ENCODE measurements at places on chromosomes 5 and 9. TPM values are rescaled to one million over a fixed set of nuclear protein-coding genes. Genes with fewer than 3 reads are reported as not detected.

Gene FBXW11
- 113 TPM for total RNA-seq

Gene SHC3
- total RNA-seq = 7.7 TPM

Gene GRM6
- not detected for total RNA-seq

Gene SAXO1
- total RNA-seq = 0.17 TPM

Gene PPIC
- total RNA-seq = 70.1 TPM

Gene IL3
- total RNA-seq = not detected

Gene RGMB
- total RNA-seq = 38.3 TPM

Gene HTR4
- not detected for total RNA-seq

Gene UNC5A
- total RNA-seq = not detected

Gene TENT4A
- 9.5 TPM for total RNA-seq

Gene C9orf50
- total RNA-seq = 0.17 TPM

Gene MCC
- 41.3 TPM for total RNA-seq

DNA sequence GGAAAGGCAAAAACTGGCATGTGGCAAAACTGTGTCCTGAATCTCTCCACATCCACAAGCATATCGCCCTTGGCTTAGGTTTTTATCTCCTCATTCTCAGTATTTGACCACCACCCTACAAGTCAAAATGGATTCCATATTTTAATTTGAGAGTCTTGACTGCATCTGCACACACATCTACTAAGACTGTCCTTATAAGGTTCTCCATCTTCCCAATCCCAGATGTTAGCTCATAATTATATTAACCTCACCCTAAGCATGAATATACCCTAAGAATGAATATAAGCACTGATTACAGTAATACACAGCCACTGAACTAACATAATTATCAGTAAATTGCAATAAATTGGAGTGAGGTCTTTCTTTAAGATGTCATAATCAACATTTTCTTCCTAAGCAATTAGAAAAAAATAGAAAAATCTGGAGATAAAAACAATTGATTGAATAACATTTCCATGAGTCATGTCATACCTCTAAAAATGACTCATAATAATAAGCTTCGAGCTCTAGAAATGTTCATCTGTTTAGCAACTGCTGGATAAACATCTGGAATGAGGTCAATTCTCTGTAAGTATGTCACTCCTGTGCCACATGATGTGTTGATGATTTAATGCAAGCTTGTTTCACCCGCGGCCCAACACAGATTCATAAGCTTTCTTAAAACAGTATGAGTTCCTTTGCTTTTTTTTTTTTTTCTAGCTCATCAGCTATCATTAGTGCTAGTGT is 39.9 kb upstream of the PAM start:
- peak; percentile 85 for DNase-seq

GRCh38 chr5:64680289-64680688 is 10.0 kb upstream of the SHISAL2B start:
- no peak for DNase-seq

DNA sequence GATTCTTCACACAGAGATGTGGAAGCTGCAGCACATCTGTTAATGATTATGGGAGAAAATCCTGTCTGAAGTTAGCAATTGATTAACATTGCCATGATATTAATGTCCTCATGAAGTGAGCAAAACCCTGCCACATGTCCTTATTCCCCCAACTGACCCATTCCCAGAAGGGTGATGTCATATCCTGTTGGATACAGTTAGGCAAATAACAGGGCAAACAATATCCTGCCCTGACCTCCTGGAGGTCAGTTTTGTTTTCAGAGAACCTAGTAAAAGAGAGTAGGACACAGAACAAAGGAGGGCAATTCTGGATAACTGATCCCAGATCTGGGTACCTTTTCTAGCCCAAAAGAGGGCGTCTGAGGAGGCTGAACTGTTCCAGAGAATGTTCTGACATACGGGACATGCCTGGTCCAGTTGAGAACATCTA is 11.0 kb downstream of the ABLIM3 start:
- peak; percentile 49 for DNase-seq

DNA sequence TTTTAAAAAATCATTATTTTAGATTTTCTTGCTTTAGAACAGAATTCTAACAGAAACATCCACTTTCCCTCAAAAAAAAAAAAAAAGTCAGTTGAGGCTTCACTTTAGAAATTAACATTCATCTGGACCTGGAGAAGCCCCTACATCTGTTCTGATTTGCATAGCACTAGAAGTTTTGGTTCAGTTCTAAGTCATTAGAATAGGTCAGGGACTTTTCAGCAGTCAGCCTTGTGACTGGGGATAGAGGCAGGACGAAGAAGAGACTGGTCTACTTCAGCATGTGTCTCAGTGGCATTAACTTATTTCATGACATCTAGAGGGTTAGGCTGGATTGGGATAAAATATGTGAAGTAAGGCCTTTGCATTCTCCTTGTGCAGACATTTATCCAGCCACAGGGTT is 215.8 kb upstream of the DAB2 start:
- no peak for DNase-seq

DNA sequence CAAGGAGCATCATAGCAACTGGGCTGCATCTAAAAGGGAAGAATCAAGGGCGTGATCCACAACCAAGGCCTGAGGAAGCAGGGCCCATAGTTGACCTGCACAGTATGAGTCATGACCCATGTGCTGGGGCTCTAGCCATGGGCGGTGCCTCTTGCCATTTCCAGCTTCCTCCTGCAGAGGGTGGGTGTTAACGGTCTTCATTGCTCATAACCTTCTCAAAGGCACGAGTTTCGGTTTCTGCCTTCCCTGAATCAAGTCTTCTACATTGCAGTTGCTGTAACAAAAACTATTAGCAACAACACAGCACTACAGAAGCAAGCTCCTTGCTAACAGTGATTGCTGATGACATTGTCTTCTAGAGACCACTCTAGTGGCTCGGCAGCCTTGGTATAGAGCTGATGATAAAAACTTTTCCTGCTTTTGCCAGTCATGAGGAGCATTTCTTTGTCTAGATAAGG is 66.9 kb downstream of the CTSL start:
- peak; percentile 94 for DNase-seq

DNA sequence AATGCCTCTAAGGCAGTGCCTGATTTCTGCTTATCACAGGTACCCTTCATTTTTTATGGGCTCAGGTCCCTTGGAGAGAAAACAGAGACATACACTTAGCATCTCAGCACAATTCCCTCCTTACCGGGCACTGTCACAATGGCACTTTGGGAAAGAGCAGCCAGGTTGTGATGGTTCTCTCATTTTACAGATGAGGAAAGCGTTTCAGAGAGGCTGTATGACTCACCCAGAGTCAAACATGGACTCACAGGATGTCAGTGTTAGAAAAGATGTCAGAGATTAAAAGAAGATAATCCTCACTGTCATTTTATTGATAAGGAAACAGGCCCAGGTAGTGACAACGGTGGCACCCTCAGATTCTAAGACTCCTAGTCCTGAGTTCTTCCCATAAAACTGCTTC is 12.0 kb upstream of the SLC31A2 start:
- DNase-seq = no peak

- DNase-seq = no peak
Measured at GRCh38 chr9:113569472-113570060, 106.0 kb downstream of the RGS3 start.

- peak; percentile 83 for DNase-seq
Measured at GRCh38 chr9:134592018-134592818, 49.4 kb upstream of the COL5A1 start.

DNA sequence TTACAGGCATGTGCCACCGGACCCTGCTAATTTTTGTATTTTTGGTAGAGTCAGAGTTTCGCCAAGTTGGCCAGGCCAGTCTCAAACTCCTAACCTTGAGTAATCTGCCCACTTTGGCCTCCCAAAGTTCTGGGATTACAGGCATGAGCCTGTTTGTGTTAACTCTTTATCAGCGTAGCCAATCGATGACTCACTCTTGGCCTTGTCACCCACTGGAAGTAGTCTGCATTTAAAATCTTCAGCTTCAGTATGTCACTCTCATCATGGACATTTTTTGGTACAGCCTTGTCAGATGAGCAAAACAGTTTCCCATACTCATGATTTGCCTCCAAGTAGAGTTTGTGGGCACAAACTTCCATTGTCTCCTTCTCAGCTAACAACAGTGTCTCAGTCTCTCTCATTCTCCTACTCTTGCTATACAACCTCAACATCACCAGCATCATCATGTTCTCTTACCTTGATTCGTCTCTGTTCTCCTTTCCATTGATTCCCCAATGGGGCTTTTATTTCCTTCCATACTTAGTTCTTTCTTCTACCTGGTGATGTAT is 22.5 kb downstream of the MUSK start:
- peak; percentile 50 for DNase-seq

DNA sequence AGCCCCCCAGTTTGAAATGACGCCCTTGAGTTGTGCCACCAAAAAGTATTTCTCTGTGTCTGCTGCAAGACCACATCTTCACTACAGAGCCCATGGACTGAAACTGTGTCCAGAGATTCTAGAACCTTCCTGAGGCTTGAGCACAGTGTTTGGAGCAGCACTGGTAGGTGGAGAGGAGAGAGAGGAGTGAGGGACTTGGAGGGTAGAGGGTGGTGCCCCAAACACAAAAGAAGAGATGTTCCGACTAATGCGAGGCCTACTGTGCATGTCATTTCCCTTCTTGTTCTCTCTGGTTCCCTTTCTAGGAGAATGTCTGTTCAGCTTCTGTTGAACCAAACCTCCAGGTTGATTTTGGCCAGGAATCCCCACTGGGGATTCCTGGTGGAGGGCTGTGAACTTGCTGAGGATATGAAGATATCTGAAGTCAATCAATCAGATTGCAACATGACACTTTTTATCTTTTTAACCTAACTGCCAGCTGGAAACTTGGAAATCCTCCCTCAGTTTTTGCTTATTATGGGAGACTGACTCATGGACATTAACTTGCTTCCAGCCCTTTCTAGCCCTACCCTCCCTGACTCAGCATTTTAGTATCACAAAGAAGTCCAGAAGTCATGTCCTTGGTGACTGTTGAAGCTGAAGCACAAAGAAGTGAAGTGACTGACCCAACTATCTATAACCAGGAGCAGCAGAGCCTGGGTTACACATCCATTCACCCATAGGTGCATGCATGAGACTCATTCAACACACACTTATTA is 154.5 kb downstream of the NR3C1 start:
- peak; percentile 92 for DNase-seq

DNA sequence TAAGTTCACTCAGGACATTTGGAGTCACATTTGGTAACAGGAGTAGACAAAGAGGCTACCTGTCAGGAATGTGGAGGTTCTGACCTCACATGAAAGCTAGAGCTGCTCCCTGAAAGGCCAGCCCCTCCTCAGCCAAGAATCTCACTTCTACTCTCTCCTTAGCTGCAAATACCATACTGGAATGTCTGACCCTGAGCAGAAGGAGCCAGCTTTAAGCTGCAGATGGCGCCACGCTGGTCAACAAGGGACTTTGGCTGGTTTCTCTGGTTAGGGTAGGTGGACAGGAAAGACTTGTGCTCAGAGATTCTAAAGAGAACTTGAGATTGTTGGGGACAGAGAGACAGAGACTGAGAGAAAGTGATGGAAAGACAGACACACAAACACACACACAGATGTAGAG is 21.9 kb downstream of the ASTN2 start:
- no peak for DNase-seq

Measured in fibroblast of lung (primary cell).